ENCODE measurements at places on chromosomes 3 and 15. TPM values are rescaled to one million over a fixed set of nuclear protein-coding genes. Genes with fewer than 3 reads are reported as not detected.
A peak's percentile ranks its signal among the peaks of the same experiment; 100 is the strongest.

- DNase-seq: no peak
These were observed 32.4 kb downstream of the PEAK1 start for GRCh38 chr15:77387365-77388105.

DNA sequence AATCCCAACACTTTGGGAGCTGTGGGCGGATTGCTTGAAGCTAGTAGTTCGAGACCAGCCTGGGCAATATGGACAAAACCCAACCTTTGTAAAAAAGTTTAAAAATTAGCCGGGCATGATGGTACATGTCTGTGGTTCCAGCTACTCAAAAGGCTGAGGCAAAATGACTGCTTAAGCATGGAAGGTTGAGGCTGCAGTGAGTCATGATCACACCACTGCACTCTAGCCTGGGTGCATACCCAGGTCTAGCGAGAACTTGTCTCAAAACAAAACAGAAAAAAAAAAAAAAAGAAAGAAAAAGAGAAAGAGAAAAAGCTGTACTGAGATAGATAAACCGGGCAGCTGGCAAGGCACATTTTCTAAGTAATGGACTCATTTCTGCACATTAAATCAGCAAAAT, 10.6 kb downstream of the ARPP19 start:
- DNase-seq: peak; percentile 50

GRCh38 chr3:23162934-23163333, 40.2 kb upstream of the UBE2E2 start:
- no peak for DNase-seq

DNA sequence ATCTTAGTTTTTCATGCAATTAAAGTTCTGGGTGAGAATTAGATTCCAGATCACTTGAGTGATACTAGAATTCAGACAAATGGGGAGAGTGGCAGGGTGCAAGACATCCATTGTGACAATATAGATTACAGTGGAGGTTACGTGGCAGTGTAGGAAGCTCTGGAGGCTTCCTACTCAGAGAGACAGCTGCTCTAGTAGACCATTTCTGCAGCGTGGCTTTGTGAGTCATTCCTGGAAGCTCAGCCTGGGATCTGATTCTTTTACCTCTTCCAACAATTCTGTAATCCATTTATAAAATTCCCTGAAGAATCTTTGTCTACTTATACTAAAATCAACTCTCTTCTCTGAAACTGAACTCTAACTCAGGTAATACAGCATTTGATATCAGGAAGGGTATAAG, 90.4 kb upstream of the ASB14 start:
- DNase-seq: no peak

Gene PIERCE2
- total RNA-seq: 1.1 TPM

- no peak for DNase-seq
These were observed 483.2 kb upstream of the SGO1 start for GRCh38 chr3:20669184-20669583.

GRCh38 chr3:101519685-101520365, 6.8 kb upstream of the SENP7 start:
- DNase-seq: no peak

Gene GPR160
- total RNA-seq: 0.46 TPM

Gene ACAN
- 0.02 TPM for total RNA-seq

Gene WDR93
- 0.21 TPM for total RNA-seq

Gene RGMA
- 0.63 TPM for total RNA-seq

Gene PP2D1
- not detected for total RNA-seq

- no peak for DNase-seq
These were observed 162.9 kb upstream of the NR2E3 start for GRCh38 chr15:71647487-71647808.

Measured in HFFc6 (cell line).